Right ventricle myocardium superior (tissue), 1 donor: ENCODE measurements at places on chromosomes 1 and 21. TPM values are rescaled to one million over a fixed set of nuclear protein-coding genes. Genes with fewer than 3 reads are reported as not detected.
A peak's percentile ranks its signal among the peaks of the same experiment; 100 is the strongest.

DNA sequence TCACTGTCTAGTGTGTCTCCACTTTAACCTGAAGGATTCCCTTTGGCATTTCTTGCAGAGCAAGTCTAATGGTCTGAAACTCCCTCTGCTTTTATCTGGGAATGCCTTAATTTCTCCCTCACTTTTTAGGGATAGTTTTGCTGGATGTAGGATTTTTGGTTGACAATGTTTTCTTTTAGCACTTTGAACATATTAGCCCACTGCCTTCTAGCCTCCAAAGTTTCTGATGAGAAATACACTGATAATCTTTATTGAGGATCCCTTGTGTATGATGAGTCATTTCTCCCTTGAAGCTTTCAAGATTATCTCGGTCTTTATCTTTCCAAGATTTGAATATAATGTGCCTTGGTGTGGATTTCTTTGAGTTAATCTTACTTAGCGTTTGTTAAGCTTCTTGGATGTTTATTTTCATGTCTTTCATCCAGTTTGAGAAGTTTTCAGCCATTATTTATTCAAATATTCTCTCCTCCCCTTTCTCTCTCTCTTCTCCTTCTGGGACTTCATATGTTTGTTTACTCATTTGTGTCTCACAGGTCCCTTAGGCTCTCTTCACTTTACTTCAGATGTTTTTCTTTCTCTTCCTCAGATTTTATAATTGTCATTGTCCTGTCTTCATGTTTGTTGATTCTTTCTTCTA, 53.1 kb downstream of the STYXL2 start:
- DNase-seq = no peak

DNA sequence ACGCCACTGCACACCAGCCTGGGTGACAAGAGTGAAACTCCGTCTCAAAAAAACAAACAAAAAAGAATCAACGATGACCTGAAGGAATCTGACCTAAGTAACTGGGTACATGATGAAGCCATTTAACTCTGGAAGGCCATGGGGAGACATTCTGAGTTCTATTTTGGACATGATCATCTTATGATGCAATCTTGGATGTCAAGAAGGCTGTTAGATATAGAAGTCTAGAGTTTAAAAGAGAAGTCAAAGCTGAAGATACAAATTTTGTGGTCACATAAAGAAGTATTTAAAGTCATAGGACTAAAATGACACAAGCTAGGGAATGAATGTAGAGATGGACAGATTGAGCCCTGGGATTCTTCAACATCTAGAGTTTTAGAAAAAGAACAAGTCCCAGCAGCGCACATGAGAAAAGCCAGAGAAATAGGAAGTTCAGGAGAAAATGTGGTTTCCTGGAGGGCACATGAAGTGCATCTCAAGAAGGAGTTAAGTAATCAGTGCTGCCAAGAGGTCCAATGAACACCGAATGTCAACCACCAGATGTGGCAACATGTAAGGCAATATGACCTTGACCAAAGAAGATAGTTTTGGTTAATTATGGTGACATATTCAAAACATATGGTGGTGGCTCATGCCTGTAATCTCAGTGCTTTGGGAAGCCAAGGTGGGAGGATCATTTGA, 26.8 kb downstream of the ELK4 start:
- DNase-seq = no peak

GRCh38 chr1:69256036-69256435, 311.7 kb upstream of the LRRC7 start:
- no peak for DNase-seq

DNA sequence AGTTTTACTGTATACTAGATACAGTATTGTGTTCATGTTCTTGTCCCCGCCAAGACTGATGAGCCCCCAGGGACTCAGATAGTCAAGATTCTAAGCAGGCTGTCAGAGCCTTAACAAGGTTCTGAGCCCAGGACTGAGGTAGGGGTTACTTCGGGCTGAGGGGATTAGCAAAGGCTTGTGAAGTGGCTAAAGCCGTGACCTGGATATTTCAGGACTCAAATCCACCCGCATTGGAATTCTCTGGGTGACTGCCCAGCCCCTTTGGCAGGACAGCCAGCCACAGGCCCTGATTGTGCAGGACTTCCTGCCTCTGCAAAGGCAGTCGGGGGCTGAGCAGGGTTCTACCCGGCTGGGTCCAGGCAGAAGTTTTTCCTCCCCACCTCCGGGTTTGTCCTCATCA, at the start of gene PLA2G5:
PLA2G5 (plus strand) TSS at position 321 of the 400 bp plus-strand sequence. CDS start 14,637 bp downstream, outside the sequence.
- peak; percentile 92 for DNase-seq

GRCh38 chr1:175845338-175845737, 101.9 kb upstream of the TNR start:
- no peak for DNase-seq

DNA sequence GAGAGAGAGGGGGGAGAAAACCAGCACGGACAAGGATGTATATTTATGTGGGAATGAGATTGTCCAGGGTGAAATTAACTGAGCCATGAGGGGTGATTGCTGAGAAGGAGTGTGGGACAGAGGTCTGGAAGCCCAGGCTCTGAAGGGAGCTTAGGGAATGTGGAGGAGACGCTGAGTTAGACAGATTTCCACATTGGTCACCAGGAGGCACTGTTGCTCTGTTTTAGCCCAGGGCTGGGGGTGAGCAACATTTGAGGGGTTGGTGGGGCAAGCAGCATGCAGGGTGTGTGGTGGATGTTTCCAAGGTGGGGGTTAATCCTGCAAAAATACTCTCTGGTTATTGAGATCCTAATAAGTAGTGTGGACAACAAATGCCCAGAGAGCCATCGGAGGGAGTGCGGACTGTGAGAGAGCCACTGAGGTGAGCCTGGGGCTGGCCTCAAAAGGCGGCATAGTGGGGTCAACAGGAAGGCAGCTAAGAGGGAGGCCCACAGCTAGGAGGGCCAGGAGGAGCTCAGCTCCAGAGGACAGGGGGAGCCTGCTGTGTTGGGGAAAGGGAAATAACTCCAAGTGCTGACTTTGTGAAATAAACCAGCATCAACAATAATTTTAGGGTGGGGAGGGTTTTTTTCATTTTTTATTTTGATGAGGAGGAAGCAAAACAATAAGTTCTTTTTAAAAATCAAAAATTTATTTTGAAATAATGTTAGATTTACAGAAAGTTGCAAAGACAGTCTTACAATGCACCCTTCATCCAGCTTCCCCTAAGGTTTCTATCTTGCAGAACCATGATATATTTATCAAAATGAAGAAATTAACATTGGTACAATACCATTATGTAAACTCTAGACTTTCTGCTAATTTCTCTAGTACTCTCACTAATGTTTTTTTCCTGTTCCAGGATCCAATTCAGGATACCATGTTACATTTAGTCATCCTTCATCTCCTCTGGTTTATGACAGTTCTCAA, 82.8 kb upstream of the CD34 start:
- DNase-seq = no peak

GRCh38 chr1:163709636-163710035, 387.9 kb downstream of the NUF2 start:
- DNase-seq = no peak

DNA sequence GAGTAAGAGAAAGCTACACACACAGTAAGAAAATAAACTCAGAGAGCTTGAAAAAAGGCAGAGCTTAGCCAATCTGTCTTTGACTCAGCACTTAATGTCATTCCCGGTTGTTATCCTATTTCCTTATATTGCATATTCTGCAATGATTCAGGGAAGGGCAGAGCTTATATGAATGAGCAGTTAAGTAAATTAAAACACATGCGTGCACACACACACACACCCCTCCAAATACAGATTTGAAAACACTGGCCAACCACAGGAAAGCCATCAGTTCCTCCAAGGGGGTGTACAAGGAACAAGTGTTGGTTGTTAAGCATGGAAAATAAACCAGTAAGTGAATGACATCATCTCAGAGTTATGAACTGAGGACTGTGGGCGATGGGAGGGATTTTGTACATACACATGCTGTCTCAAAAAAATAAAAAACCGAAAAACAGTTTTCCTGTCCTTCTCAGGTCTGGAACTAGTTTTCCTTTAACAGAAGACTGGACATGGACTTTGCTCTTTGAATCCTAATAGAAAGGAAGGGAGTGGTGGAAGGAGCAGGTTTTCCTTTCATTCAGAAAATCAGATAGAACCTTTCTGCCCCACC, 1.0 kb downstream of the IQGAP3 start:
- DNase-seq = no peak

GRCh38 chr1:212488436-212489283, 55.9 kb downstream of the NENF start:
- no peak for DNase-seq

DNA sequence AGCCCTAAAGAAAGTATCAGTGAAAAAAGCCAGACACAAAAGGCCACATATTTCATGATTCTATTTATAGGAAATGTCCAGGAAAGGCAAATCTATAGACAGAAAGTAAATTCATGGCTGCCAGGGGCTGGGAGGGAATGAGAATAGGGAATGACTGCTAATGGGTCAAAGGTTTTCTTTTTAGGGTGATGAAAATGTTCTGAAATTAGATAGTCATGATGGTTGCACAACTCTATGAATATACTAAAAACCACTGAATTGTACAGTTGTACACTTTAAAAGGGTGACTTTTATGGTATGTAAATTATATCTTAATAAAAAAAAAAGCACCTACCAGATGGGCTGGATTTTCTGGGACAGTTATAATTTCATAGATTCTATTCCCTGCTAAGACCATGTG, 114.8 kb downstream of the CNIH3 start:
- DNase-seq = no peak

DNA sequence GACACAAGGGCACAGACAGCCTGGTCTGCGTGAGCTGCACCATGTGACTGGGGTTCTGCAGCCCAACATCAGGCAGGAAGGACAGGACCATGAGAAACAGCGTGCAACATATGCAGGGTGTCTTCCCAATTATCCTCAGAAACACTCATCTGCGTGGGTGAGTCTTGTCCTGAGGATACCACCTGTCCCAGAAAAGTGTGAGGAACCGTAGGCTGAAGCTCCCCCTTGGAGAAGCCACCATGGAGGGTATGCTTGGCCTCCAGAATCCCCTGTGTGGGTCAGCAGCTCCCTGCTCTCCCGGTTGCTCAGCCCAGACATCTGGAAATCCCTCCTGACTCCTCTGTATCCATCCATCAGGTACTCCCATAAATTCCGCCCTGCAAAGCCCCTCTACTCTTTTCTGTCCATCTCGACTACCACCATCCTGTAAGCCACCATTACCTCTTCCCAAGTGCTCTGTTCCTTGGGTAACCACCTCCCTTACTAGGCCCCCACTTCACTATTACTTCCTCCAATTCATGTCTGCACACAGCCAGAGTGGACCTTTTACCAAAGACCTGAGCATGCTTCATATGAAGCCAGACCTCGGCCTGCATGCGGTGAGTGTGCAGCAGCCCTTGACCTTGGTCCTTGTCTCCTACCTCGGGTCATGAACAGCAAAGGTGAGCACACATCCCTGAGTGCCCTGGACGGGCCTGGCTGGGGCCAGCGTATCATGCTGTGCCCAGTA, 33.0 kb downstream of the ETS2 start:
- DNase-seq = no peak

DNA sequence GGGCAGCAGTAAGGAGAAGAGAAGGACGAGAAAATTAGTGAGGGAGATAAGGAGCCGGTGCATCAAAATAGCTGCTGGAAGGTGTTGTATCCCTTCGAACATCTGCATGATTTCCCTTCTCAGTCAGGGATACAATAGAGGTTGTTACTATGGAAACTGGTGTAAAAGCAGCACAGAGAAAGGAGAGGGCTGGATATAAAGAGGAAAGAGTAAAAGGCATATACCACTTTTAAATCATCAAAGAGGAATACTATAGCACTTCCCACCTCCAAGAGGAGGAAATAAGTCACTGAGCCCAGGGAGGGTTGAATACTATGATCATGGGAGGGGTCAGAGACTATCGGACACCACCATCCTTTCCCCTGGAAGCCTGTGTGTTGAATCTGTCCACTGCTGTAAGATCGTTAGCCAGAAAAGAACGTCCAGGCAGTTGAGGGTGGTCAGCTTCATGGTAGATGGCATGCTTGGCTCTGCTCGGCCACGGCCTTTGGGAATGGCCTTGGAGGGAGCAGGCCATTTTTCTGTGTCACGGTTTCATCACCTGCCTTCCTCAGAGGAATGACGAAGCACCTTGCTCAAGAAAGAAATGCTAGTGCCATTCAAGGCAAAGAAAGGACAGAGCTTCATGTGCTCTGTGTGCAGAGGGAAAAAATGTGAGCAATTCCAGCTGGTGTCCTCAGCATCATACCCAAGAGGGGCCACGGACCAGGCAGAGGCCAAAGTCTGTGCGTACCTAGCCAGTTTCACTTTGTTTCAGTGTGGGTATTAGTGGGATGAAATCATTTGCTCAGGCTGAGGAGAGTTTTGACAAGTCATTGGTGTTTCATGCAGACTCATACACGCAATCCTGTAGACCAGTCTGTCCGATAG, 64.2 kb downstream of the IRF2BP2 start:
- no peak for DNase-seq

GRCh38 chr1:188371295-188371806, 1542.6 kb downstream of the PLA2G4A start:
- no peak for DNase-seq

GRCh38 chr1:160367934-160368923, 1.4 kb downstream of the NHLH1 start:
- no peak for DNase-seq

GRCh38 chr1:43558346-43558841, 27.7 kb downstream of the PTPRF start:
- DNase-seq = no peak

DNA sequence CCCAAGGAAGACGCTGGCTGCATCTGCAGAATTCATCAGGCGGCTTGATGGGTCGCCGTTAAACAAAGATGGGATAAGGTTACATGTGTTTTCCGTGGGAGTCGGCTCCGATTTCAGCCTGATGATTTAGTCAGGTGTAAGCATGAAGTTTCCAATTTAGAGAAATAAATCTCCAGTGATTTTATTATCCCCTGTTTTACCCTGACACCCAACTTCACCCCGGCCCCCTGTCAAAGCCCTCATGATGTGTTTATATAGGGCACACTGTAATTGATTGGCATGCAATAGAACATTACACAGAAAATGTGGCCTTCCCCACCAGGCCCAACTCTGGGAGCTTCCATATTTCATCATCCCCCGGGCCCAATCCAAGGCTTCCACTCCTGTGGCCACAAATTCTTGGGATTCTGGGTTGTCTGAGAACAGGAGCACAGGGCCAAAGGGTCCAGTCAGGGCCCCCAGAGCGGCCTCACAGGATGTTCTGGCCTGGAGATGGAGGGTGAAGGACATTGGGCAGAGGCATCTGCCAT, 72.5 kb downstream of the FOXD2 start:
- DNase-seq = no peak

- DNase-seq = no peak
Measured at GRCh38 chr1:55879346-55879745, 664.2 kb upstream of the USP24 start.

The RGS2 gene
- 18.4 TPM for total RNA-seq

The ARPC5 gene
- total RNA-seq = 32.9 TPM

The TFF3 gene
- total RNA-seq = 1.00 TPM

The SPRR1A gene
- not detected for total RNA-seq
